ENCODE measurements at places on chromosomes 5 and 9.

GRCh38 chr5:142325725-142326479 lies 1.1 kb upstream of the SPRY4 start:
- DNase-seq = peak; percentile 61

GRCh38 chr5:61790007-61790406 lies 457.9 kb downstream of the ZSWIM6 start:
- DNase-seq = no peak

GRCh38 chr5:164373876-164374275 lies 868.5 kb downstream of the MAT2B start:
- no peak for DNase-seq

GRCh38 chr9:137457406-137458193 lies 1.5 kb downstream of the NSMF start:
- no peak for DNase-seq

GRCh38 chr5:107149243-107150005 lies 521.3 kb downstream of the EFNA5 start:
- no peak for DNase-seq

GRCh38 chr9:127651697-127652610 lies 39.9 kb downstream of the STXBP1 start:
- no peak for DNase-seq

- DNase-seq = no peak
Observed at GRCh38 chr9:126982215-126983002, 67.8 kb downstream of the RALGPS1 start.

GRCh38 chr5:125134216-125135081 lies 388.0 kb upstream of the ZNF608 start:
- DNase-seq = peak; percentile 59

GRCh38 chr5:150078802-150079689 lies 7.3 kb downstream of the CSF1R start:
- DNase-seq = no peak

DNA sequence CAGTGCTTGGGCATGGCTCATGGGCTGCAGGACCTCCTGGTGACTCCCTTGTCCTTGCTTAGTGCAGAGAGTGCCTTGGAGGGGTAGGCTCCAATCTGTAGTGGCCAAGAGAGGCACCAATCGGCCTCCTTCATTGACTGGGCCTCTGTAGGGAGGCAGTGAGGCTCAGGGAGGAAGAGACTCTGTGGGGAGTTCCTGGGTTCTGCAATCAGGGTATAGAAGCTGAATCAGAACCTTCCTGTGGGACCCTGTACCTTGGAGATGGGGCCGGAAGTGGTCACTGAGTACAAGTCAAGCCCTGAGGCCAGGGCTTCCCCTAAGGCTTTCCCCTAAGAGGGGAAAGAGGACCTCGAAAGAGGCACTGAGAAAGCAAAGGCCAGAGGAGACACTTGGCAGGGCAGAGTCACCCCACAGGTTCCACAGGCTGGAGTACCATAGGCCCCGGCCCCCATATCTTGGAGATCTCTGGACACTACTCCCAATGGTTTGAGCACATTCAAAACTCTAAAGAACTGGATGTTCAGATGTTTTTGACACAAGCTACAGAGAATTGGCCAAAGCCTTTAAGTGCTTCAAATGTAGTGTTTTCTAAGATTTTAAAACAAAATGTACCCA lies 190.5 kb downstream of the HSPA4 start:
- DNase-seq = no peak

DNA sequence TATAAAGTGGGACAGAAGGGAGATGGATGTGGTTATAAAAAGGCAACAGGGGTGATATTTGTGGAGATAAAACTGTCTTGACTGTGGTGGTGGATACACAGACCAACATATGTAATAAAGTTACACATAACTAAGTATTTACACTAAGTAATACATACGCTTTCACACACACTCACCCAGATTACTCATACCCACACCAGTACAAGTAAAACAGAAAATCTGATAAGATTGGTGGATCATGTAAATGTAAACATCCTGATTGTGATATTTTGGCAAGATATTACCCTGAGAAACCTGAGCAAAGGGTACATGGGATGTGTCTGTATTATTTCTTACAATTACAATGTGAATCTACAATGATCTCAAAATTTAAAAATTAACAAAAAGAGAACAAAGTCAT lies 53.3 kb upstream of the SLIT3 start:
- no peak for DNase-seq

DNA sequence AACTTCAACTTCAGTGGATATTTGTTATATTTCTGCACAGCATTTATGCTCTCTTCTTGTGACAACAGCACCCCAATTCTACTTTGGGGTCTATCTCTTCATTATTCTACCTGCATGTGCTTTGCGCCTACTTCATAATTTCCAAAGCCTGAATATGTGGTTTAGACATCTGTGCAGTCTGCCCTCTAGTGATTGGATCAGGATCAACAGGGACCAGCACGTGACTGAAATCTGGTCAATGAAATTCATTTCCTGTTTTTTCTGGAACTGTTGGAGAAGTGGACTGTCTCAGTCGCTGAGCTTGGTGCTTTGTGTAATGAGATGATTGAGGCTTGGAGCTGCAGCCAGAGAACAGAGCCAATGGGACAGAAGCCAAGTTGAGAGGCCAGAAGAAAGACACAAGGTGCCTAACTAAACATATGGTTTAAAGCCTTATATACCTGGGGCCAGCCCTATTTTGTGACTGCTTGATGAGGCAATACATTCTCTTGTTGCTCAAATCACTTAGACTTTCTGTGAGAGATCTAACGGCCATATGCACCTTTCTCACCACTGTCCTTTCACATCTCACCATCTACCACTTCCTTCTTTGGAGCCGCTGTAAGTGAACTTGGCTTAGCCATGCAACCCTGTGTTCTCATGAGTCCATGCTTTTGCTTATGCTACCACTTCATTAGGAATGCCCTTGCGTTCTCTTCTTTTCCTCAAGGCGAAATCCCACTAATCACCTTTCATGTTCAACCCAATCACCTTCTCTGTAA lies 68.8 kb upstream of the PPP2R2B start:
- no peak for DNase-seq

- no peak for DNase-seq
Observed at GRCh38 chr9:128409978-128410377, 10.7 kb upstream of the CERCAM start.

- DNase-seq = no peak
Observed at GRCh38 chr9:104091708-104092107, 2.4 kb upstream of the SMC2 start.

GRCh38 chr5:140468188-140468587 lies 66.6 kb downstream of the ANKHD1 start:
- DNase-seq = no peak

DNA sequence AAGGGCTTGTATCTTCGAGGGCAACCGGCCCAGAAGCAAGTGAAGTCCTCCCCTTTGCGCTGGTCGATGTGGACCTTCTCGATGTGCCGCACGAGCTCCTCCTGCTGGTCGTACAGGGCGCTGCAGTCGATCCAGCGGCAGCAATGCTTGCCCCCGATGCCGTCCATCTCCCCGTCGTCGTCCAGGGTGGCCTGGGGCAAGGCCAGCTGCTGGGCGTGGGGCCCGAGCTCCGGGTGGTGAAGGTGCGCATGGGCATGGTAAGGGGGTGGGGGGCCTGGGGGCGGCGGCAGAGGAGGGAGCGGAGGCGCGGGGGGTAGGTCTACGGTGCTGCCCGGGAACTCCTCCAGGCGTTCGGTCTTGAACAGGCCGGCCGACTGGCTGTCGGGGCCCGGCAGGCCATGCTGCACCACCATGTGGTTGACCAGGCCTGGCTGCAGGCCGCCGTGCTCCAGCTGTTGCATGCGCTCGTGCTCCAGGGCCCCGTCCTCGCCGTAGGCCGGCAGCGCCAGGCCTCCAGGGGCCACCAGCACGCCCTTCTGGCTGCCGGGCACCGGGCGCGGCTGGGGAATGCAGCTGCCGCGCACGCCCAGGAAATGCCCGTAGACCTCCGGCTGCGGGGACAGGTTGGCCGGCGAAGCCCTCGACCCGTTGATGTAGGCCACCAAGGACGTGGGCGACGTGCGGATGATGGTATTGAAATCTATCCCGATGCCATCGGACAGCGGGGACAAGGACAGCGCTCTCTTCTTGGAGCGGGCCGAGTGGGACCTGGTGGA lies 181.8 kb downstream of the GLIS3 start:
- DNase-seq = no peak

GRCh38 chr5:173686950-173687349 lies 70.5 kb upstream of the BOD1 start:
- no peak for DNase-seq

DNA sequence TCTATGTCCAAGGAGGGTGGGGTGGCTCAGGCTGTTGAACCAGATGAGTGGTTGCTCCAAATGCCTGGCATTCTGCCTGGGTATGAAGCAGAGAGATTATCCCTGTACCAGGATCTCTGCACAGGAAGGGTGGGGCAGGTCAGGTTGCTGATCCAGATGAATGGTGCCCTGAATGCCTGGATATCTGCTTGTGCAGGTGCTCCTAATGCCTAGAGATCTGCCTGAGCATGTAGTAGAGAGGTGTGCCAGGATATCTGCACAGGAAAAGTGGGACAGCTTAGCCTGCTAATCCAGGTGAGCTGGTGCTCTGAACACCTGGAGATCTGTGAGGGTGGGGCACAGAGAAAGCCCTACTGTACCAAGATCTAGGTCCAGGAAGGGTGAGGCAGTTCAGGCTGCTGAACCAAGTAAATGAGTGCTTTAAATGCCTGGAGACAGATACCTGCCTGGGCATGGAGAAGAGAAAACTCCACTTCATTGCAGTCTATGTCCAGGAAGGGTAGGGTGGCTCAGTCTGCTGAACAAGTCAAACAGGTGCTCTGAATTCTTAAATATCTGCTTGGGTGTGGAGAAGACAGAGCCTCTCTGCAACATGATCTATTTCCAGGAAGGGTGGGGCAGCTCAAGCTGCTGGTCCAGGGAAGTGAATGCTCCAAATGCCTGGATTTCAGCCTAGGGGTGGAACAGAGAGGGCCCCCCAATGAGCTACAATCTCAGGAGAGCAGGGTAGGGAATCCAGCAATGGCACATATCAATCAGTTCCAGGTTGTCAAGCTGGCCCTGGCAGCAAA lies 189.4 kb upstream of the DMRTA1 start:
- DNase-seq = no peak

DNA sequence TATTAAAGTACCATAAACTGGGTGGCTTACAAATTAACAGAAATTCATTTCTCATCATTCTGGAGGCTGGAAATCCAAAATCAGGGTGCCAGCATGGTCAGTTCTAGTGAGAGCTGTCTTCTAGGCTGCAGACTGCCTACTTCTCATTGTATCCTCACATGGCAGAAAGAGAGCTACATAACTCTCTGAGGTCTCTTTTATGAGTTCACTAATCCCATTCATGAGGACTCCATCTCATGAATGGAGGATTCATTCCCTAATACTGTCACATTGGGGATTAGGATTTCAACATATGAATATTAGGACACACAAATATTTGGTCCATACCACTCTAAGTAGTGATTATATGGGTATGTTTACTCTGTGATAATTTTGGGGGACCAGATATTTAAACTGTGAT lies 84.0 kb downstream of the ERP44 start:
- no peak for DNase-seq

DNA sequence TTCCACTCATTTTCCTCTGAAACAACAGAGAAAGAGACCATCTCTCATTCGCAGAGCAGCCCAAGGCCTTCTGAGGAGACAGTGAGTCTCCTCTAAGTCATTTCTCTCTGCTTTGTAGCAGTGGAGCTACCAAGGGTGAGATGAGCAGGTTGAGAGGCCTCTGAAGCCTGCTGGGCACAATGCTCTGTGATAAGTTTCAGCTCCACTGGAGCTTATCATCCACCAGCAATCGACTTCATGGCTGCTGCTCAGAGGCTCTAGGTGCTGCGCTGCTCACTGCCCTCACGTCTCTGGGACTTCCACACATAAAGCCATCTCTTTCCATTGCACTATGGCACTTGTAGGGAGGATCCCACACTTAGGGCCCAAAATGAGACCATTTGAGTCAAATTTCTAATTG lies 96.3 kb downstream of the CMYA5 start:
- no peak for DNase-seq

GRCh38 chr9:86099701-86100364 lies 475 bp upstream of the GOLM1 start:
- DNase-seq = peak; percentile 61

GRCh38 chr5:168291964-168292785 lies 730 bp downstream of the WWC1 start:
- DNase-seq = no peak

- DNase-seq = no peak
Observed at GRCh38 chr5:76542887-76543690, 80.1 kb downstream of the F2RL2 start.

- no peak for DNase-seq
Observed at GRCh38 chr5:117649821-117650220, 1075.2 kb upstream of the SEMA6A start.

DNA sequence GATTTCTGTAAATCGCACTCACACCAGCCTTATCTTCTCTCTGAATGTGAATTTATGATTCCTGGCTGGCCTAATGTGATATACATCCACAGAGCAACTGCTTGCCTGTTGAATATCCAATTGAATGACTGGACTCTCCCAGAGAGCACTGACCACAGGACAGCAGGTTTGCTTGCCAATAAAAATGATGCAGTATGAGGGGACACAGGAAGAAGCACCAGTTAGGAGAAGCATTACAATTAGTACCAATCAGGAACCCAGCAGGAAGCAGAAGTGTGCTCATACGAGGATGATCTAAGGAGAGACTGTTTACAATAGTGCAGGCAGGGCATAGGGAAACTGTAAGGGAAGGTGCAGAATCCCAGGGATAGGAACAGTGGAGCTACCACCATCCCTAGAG lies 127.2 kb upstream of the ZNF366 start:
- DNase-seq = no peak

DNA sequence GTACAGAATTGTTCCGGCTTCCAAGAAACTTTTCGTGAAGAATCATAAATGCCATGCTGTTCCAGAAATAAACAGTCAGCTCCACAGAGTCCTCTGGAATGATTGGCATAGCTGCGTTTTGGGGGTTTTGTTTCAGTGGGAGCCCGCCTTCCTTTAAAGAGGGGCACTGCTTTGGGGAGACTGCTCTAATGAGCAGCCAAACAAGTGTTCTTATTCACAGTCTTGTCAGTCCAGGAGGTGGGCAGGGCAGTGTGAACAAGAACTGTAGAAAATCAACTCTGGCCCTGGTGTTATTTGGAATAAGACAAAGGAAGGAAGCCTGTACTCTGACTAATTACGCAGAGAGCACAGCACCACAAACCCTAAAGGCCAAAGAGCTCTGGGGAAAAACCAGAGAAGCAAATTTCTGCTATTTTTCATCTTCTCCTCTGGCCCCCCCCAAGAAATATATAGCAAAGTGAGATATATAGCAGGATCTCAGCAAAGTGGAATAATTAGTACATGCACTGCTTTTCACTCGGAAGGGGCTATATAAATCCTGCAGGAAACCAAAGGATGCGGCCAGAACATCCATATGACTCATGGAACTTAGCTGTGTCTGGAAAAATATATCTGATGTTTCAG lies 92.9 kb downstream of the GLDC start:
- DNase-seq = peak; percentile 3

- DNase-seq = no peak
Observed at GRCh38 chr5:81010336-81011169, 50.4 kb downstream of the RASGRF2 start.

Data from amniotic stem cell (primary cell).